ENCODE measurements at places on chromosomes 16 and 17.
A peak's percentile ranks its signal among the peaks of the same experiment; 100 is the strongest.

GRCh38 chr16:1102921-1103635 lies 7.0 kb upstream of the C1QTNF8 start:
- DNase-seq = peak; percentile 89

DNA sequence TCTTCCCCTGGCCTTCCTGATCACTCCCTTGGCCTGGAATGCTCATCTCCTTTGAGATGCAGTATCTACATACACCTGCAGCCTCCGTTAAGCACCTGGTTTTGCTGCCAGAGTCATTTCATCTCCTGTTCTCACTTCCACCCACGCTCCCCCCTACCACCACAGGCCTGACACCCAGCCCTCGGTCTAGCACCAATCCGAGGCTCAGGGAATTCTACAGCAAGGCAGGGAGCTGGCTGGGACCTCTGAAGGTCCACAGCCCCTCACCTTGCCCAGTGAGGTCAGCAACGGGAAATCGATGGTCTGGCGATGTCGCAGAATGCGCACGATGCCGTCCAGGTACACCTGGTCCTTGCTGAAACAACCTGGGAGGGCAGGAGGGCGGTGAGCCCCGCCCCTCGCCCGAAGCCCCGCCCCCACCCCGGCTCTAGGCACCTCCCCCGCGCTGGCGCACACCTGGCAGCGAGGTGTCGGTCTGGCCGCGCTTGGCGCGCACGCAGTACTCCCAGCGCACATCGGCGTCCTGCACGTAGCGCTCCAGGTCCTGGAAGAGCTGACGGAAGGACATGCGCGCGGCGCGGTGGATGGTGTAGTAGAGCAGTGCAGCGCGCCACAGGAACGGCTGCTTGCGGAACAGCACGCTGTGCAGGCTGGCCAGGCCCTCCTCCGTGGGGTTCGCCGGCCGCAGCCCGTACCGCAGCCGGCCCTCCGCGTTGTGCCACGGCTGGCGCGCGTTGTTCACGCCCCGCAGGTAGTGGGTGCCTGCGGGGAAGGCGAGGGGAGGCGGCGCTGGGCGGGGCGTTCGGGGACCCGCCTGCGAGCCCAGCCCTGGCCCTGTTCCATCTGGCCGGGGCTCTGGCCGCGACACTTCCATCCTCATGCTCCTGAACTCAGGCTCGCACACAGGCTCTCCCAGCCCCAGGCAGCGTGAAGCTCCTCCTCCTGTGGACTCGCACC lies 5.7 kb downstream of the MATCAP1 start:
- DNase-seq = no peak

DNA sequence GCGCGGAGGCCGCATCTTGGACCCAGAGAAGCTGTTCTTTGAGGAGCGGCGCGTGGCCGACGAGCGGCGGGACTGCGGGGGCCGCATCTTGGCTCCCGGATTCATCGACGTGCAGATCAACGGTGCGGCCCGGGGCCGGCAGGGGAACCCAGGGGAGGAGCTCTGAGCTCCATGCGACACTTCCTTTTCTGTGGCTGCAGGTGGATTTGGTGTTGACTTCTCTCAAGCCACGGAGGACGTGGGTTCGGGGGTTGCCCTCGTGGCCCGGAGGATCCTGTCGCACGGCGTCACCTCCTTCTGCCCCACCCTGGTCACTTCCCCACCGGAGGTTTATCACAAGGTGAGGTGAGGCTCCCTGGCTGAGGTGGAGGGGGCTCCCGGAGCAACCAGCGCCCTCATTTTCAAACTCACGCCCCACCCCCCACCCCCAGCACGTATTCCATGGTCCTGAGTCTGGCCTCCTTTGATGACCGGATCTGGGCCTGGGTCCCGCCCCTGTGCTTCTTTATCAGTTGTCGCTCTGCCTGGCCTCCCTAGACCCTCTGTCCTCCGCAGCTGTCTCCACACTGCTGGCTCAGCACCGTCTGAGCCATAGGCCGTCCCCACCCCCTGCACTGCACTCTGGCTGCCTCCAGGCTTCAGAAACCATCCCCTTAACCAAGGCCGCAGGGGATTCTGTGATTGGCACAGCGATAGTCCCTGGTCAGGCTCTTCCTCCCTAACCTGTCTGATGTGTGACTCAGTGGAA lies 787 bp downstream of the AMDHD2 start:
- DNase-seq = peak; percentile 58

DNA sequence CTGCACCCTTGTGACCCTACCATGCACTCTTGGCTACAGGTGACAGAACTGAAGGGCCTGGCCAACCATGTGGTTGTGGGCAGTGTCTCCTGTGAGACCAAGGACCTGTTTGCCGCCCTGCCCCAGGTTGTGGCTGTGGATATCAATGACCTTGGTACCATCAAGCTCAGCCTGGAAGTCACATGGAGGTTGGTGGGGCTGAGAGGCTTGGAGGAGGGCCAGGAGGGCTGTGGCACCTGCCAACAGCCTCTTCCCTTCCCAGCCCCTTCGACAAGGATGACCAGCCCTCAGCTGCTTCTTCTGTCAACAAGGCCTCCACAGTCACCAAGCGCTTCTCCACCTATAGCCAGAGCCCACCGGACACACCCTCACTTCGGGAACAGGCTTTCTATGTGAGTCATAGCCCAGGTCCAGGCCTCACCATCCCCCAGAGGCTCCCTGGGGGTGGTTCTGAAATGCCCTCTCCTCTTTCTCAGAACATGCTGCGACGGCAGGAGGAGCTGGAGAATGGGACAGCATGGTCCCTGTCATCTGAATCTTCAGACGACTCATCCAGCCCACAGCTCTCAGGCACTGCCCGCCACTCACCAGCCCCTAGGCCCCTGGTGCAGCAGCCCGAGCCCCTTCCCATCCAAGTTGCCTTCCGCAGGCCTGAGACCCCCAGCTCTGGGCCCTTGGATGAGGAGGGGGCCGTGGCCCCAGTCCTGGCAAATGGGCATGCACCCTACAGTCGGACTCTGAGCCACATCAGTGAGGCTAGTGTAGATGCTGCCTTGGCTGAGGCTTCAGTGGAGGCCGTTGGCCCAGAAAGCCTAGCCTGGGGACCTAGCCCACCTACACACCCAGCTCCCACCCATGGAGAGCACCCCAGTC lies 13.0 kb downstream of the RIPOR1 start:
- DNase-seq = no peak

GRCh38 chr16:4140652-4141051 lies 24.4 kb upstream of the ADCY9 start:
- no peak for DNase-seq

DNA sequence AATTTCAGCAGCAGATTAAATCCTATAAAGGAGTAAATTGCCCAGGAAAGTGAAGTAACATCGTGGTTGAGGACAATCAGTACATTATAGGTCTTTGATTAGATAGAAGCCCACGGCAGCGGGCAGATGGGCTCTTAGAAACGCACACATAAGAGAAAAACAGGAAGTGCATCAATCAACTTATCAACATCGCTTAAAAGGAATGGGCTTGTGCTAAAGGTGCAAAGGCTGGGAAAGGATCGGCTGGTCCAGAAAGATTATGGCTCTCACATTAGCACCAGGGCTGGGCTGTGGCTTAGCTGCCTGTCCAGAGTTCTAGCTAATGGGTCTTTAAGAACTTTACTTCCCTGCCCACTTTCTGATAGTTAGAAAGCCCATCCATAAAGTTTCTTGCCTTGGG lies 292.0 kb upstream of the TNRC6C start:
- DNase-seq = no peak

GRCh38 chr16:84242839-84243238 lies 3.0 kb upstream of the KCNG4 start:
- no peak for DNase-seq

GRCh38 chr16:6081320-6081976 lies 983.9 kb upstream of the EEF2KMT start:
- no peak for DNase-seq

GRCh38 chr17:8069587-8069860 lies 18.0 kb downstream of the ALOX12B start:
- no peak for DNase-seq

DNA sequence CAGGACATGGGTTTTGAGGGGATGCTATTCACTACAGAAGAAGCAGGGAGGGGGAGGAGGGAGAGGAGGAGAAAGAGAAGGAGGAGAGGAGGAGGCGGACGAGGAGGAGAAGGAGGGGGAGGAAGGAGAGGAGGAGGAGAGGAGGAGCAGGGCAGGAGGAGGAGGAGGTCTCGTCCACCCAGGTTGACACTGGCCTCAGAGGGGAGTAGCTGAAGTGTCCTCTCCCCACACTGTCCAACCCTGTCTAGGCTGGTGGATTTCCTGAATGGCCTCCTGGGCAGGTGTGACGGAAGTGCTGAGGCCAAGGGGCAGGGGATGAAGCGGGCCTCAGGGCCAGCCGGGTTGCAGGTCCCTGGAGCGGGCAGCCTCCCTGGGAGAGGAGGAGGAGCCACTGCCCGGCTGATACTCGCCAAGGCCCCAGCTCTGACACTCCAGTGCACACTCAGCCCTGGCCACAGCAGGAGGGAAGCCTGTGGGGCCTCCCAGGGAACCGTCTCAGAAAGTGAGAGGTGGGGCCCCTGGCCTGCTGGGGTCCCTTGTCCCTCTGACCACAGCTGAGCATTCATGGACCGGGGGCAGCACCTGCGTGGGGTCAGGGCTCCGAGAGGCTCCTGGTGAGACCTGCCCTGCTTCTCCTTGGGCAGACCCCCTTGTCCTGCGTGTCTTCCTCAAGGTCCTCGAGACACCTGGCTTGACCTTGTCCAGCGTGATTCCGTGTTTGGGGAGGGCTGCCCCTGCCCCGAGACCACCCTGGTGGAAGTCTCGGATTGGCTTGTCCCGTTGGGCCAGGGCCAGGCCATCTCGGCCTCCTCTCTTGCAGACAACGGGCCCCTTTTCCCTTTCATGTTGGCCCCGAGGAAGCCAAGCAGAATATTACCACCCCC lies 200.6 kb upstream of the CIBAR2 start:
- no peak for DNase-seq

- no peak for DNase-seq
These were observed 46.1 kb downstream of the IRX3 start for GRCh38 chr16:54240271-54241129.

DNA sequence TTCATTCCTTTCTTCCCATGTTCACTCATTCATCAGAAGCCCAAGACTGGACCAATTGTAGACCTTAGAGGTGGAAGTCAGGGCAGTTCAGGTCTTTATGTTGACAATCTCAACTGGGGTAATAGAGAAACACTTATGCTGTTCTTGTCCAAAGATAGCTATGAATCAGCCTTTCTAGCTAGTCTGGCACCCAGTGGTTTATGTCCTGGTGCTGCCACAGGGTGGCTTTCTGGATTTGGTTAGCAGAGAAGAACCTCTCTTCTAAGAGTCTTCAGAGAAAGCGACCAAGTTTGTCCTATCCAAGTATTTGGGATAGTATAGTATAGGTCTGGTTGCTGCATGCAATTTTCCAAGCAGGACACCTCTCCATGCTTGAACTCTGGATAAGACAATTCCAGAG lies 83.3 kb downstream of the NOG start:
- DNase-seq = no peak

DNA sequence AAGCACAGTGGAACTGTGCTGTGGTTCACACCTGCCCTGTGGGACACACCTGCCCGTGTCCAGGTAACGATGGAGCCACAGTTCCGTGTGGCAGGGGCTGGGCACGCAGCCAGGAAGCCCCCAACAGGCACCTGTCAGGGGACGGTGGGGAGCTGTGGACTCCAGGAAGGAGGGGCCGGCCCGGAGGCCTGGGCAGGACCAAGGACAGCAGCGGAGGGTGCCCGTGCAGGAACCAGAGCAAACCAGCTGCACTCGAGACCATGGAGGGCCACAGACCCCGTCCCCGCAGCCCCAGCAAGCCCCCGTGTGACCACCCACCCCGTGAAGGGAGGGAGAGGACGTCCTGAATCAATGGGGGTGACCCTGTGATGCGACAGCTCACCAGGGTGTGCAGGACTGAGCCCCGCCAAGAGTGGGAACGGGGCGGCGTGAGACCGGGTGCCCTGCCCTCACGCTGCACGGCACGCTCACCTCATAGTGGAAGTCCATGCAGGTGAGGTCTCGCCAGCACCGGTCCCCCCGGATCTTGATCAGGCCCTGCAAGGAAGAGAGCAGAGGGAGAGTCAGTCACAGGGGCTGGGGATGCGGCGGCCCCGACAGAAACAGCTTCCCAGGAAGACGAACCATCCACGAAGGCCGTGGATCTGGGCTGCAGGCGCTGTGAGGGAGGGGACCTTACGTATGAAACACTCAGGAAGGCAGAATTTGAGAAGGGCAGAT lies 78.1 kb downstream of the LMF1 start:
- DNase-seq = no peak

GRCh38 chr17:68346448-68346847 lies 55.2 kb downstream of the ARSG start:
- DNase-seq = peak; percentile 58

GRCh38 chr17:66987059-66987616 lies 22.6 kb downstream of the CACNG4 start:
- no peak for DNase-seq

GRCh38 chr16:66894948-66895688 lies 14.8 kb downstream of the PDP2 start:
- peak; percentile 78 for DNase-seq

- no peak for DNase-seq
These were observed 139.5 kb upstream of the PMFBP1 start for GRCh38 chr16:72311426-72311825.

DNA sequence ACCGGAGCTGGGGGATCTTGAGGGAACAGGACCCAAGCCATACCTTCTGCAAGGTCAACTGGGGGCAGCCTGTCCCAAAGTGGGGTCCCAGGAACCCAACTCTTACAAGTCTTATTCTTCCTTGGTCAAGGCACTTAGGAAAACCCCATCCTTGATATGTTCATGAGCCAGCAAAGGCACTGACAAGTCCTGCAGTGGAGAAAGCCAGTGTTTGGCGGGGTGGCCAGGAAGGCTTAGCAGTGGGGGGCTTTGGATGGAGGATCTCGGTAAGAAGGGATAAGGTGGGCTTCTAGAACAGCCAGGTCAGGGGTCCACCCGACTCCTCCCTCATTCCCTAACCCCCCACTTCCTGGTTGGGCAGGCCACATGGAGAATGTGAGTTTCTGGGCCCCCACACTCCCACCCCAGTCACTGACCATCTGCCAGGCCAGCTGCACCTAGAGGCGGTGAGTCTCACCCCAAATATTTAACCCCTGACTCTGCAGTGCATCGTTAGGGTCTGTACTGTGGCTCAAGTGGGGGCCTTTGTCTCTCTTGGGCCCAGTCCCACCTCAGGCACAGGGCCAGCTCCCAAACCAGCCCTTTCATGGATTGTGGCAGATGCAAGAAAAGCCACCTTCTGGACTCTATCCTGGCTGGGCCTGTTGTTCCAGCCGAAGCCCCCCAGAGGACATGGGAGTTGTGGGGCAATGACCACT lies 22.3 kb downstream of the PPL start:
- no peak for DNase-seq

DNA sequence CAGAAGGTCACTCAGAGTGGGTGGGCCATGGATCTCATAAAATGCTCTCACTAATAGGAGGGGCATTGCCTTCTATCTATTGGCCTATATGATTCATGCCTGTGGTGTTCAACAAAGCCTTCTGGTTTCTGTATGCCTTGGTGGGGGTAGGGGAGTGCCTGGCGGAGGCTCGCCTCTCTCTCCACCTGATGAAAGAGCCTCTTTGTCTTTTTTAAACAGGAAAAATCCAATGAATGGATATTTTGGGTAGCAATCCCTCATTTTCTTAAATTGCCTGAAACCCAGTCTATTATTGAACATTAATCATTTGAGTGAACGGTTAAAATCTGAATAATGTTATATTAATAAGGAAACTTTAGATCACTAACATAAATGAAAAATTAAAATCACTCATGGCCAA lies 90.6 kb downstream of the TOX3 start:
- no peak for DNase-seq

Data from GM10248 (cell line).